ENCODE measurements at places on chromosomes 1 and 21.

GRCh38 chr1:188027613-188028012 lies 1198.9 kb downstream of the PLA2G4A start:
- DNase-seq: no peak

GRCh38 chr1:86335916-86336315 lies 60.2 kb downstream of the ODF2L start:
- no peak for DNase-seq

DNA sequence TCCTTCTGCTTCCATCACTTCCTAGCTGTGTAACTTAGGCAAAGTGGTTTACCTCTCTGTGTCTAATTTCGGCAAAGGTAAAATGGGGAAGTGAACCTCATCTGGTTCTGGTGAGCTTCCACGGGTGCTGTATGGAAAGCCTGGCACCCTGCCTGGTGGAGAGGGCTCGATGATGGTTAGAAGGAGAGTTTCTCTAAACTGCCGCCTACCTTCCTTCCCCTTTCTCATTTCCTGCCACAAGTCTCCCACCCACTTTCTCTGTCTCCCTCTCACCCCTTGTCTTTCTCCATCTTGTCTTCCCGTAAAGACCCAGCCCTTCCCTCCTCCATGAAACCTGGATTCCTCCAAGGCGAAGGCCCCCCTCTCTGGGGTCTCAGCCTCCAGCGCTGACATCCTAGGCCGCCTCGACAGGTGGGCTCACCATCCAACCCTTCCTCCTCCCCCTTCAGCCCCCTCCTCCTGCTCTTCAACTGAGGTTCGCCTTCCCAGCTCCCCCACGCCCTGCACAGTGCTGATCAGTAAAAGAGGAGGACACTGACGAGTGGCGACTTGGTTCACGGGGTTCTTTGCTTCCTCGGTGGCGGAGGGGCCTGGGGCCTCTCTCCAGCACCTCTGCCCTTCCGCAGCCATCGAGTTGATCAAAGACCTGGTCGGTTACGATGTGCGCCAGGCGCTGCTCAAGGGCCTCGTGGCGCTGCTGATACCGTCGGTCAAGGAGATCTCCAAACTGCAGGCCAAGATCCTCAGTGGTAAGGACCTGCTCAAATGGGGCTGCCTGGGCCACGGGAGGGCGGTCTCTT lies 7.3 kb downstream of the RNU5D-1 start:
- DNase-seq: no peak

GRCh38 chr1:167430134-167430848 lies 88.0 kb downstream of the CD247 start:
- no peak for DNase-seq

DNA sequence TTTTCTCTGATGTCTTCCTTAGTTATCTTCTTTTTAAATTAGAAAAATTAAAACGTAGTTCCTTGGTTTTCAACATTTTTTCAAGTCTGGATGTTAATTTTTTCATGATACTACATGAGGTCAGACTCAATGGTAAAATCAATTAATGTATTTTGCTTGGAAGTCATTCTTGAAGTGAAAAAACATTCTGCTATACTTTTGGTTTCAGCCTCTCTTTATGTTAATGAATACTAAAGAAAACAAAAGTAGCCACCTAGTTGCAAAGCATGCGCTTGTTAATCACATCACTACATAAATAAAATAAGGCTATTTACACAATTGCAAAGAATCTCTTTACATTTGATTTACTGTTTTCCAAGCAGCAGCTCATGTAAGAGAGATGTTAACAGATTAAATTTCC lies 170.4 kb downstream of the LIPI start:
- DNase-seq: no peak

DNA sequence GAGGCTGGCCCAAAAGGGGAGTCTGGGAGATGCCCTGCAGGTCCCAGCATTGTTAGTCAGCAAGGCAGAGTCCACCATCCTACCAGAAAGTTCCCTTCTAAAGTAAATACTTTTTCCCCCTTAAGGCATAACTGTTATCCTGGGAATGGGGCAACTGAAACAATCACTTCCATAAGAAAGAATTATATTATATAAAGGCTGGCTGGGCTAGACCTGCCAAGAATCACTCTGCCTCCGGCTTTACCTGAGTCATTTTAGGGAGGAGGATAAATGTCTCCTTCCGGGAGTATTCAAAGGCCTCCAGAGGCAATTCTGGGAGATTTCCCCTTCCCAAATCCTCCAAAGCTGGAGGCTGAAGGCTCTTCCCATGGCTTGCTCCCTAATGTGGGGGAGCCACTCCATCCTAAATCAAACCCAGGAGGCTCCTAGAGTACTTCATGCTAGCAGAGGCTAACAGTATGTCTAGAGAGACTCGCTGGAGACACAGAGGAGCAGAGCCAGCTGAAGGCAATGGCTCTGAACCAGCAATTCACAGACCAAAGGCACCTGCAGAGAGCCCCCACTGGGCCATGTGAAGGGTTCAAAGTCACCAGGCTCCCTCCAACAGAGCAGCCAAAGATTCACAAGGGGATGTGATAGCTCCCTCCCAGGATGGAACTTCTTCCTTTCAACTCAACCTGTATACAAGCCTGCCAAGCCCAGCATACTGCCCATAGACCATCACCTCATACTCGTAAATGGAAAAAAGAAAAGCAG lies 116.0 kb downstream of the ASTN1 start:
- no peak for DNase-seq

DNA sequence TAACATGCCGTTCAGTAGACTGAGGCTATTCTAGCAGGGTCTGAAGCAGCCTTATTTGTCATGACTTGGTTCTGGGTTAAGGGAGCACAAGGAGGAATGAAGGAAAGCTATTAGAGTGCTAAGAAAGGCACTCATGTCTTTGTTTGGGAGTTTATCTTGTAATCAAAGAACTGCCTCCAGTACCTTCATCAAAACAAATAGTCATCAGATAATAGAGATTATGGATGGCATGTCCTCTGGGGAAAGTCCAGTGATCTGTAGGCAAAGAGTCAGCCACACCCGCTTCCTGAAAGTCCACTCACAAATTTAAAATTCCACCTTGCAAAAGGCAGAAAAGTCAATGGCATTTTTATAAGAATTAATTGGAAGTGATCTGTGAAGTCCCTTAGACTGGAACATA lies 56.8 kb downstream of the ESRRG start:
- no peak for DNase-seq

DNA sequence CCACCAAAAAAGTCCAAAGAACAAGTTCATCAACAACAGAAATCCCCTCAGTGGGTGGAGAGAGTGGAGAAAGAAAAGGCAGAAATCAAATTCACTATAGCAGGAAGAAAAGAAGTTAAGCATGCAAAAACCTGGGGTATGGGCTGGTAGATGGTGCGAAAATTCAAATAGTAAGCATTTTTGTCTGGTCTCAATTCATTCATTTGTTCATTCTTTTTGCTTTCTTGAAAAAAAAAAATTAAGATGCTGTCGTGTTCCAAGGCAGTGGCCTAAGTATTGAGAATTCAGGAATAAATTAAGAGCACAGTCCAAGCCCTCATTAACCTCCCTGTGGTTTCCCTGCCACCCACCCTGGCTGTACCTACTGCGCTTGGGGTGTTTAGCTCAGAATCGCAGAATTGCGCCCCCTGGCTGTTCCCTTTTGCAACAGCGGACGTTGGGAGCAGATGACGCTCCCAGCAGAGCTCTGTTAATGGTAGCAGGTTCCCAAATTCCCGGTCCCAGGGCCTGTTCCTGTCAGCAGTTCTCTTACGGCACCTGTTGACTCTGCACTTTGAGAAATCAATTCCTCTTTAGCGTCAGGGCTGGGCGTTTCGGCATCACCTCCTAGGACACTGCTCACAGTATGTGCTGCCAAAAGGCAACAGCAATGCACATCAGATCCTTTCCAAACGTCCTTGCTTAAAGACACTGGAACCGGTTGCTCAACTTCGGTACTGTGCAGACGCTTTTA lies 34.0 kb upstream of the SSX2IP start:
- DNase-seq: no peak

DNA sequence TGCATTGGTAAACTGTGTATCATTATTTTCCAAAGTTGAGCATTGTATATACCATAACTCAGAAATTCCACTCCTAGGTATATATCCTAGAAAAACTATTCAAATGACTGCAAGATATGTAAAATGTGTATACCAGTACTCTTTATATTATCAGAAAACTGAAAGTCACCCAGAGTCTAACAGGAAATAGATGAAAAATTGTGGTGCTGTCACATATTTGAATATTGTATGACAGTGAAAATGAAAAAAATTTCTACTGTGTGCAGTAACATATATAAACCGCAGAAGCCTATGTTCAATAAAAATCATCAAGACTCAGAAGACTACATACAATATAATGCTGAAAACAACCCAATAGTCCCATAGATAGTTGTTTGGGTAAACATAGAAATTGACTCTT lies 74.4 kb upstream of the LYPLAL1 start:
- DNase-seq: no peak

GRCh38 chr1:80154176-80154575 lies 1147.6 kb upstream of the ADGRL4 start:
- DNase-seq: no peak

- DNase-seq: no peak
These were observed 16.9 kb downstream of the NTMT2 start for GRCh38 chr1:170162459-170163246.

- DNase-seq: no peak
These were observed 59.6 kb downstream of the CAPZB start for GRCh38 chr1:19425646-19426239.

DNA sequence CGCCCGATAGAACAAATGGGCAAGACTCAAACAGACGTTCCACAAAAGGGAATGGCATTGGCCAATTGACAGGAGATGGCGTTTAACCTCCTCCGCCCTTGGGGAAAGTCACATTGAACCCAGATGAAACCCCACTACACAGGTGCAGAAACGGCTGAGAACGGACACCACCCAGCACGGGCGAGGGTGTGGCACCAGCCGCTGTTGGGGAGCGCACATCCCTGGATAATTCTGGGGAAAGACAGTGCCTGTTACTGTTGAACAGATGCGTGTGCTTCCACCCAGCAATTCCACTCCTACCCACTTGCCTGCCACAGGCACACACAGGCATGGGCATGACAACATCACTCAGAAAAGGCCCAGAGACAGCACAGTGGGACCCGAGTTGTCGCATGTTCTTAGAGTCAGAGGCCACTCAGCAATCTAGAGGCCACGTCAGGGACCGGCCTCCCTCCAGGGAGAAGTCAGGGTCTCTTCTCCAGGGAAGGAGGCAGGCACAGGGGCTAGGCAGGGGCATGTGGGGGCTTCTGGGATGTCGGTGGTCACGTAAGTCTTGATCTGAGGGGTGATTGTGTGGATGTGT lies 15.2 kb downstream of the PRXL2B start:
- DNase-seq: no peak

GRCh38 chr1:36703526-36704208 lies 221.0 kb upstream of the CSF3R start:
- peak; percentile 71 for DNase-seq

GRCh38 chr1:40974945-40975344 lies 4.6 kb upstream of the CTPS1 start:
- no peak for DNase-seq

DNA sequence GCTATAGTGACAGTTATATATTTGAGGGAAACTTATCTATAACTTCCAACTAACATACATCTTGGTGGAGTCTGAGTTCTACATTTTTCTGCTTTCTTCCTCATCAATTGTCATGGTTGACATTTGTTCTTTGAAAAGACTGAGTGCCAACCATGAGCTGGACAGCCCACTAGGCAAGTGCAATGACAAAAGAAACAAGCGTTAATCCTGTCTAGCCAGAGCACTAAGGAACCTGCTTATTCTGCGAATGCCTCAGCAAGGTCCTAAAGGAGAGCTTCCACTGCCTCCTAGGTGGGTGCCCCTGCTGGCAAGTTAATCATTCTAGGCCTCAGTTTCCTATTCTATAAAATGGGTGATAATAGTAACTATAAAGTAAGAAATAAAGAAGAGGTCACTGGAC lies 44.8 kb downstream of the IRF2BP2 start:
- no peak for DNase-seq

GRCh38 chr1:175773571-175773970 lies 30.2 kb upstream of the TNR start:
- no peak for DNase-seq

- no peak for DNase-seq
These were observed 106.0 kb downstream of the TPTE start for GRCh38 chr21:10627316-10627863.

GRCh38 chr21:41583274-41583790 lies 75.4 kb upstream of the TMPRSS2 start:
- no peak for DNase-seq

GRCh38 chr1:214548988-214549387 lies 2.4 kb downstream of the PTPN14 start:
- no peak for DNase-seq

DNA sequence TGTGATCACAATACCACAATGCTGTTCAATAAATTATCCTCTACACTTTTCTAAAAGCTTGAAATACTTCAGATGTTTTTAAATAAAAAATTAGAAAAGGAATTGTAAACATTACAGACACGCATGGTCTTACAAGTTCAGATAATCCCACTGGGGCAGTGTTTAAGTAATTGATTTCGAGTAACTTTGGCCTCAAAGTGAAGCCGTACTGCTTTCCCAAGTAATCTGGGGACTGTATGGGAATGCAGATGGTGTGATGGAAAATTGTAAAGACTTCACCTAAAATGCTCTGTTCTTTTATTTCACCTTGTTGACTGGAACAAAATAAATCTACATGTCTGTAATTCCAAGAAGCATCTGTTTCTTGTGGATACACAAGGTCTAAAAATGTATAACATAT lies 401.7 kb upstream of the LYPLAL1 start:
- DNase-seq: no peak

GRCh38 chr1:172429331-172430127 lies 9.0 kb downstream of the C1orf105 start:
- peak; percentile 63 for DNase-seq

GRCh38 chr1:233620065-233620464 lies 6.2 kb downstream of the KCNK1 start:
- DNase-seq: no peak

DNA sequence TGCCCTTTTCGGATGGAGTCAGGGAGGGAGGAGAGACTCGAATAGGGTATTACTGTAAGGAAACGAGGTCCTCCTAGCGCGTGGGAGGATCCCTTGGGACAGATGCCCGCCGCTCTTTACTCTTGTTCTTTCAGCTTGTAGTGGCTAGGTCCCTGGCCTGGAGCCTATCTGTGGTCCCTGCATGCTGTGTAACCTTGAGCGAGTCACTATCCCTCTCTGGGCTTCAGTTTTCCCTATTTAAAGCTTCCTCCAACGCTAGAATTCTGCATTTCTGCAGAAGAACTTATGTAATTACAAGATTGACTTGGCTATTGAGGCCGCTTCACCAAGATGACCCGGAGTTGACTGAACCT lies 744 bp downstream of the MIER1 start:
- DNase-seq: peak; percentile 62

GRCh38 chr1:80982831-80983230 lies 817.9 kb upstream of the ADGRL2 start:
- no peak for DNase-seq

- no peak for DNase-seq
These were observed 670.2 kb upstream of the CXADR start for GRCh38 chr21:16842696-16843035.

DNA sequence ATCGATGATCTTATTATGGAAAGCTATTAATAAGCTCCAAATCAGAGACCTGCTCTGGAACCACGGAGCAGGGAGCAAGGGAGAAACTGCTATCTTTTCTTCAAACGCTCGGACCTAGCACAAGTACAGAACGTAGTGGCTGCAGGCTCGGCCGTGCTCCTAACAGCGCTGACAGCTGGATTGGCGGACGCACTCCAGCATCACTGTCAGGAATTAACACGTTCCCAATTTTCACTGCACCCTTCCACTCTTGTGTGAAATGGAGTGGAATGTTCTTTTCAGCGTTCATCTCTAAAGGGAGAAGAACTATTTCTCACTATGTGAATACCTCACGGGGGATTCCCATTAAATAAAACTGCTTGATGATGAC lies 106.9 kb downstream of the ZNF281 start:
- DNase-seq: no peak

GRCh38 chr1:101438359-101438758 lies 201.5 kb downstream of the S1PR1 start:
- DNase-seq: no peak
